ENCODE measurements at places on chromosomes 3 and 15.

DNA sequence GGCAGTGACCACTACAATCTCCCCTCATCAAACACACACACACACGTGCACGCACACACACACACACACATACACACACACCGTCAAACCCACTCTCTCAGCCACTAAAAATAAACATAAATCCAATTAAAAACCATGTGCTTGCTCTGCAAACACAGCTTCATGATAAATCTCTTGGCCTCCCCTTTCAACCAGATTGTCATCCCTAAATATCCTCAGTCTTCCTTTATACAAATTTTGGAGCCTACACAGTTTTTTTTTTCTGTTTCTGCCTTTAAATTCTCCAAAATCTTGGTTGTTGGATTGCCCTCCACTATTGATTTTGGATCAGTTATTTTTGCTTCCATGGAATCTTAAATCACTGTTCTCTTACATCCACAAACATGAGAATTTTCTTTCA is 245.6 kb downstream of the SATB1 start:
- no peak for DNase-seq

GRCh38 chr15:40105517-40106202 is 3.0 kb downstream of the BMF start:
- no peak for DNase-seq

GRCh38 chr3:39378957-39379777 is 4.0 kb upstream of the SLC25A38 start:
- DNase-seq = no peak

- DNase-seq = no peak
These were observed 476.0 kb upstream of the TBL1XR1 start for GRCh38 chr3:177673112-177673914.

GRCh38 chr3:126320517-126321293 is 36.5 kb downstream of the KLF15 start:
- DNase-seq = no peak

- no peak for DNase-seq
These were observed 59.2 kb upstream of the RAB6B start for GRCh38 chr3:133954717-133955360.

GRCh38 chr3:177201700-177202397 is 4.6 kb upstream of the TBL1XR1 start:
- DNase-seq = no peak

Measured in midbrain (tissue), 1 donor.